Activated CD4-positive, alpha-beta T cell treated with anti-CD3 and anti-CD28 coated beads, Interleukin-2, amount 50 U/mL, for 1 hour (primary cell): ENCODE measurements at places on chromosomes 16 and 17.

DNA sequence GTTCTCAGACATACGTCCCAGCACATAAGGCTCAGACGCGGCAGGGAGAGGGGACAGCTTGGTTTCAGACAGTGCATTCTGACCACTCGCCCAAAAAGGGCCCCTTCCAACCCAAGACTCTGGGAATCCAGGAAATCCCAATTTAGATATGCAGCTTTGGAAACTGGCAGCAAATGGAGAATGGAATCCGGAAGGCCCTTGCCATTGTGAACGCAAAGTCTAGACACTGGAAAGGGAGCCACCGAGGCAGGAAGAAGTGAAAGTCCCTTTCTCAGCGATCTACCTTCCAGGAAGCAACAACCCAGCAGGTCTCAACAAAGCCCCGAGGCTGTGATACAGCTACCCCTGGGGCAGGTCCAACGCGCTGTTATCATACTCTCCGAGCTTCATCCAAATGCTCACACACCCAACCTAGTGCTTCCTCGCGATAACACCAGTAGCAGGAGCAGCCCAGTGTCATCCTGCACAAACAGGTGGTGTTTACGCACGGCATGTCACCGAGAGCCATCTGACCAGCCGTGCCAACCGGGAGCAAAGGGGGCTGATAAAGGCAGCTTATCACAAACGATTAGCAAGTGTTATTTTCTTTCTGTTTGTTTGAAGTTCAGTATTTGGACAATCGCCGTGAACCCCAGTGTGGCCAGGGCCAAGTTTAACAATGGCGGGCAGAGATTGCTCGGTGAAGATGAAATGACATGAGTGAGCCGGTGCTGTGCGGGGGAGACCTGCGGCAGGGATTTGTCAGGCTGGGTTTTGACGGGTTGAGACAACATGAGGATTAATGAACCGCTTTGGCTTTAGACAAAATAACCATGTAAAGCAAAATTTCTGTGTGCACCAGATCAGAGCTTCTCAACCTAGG is 240.6 kb downstream of the FOXL1 start:
- no peak for DNase-seq

DNA sequence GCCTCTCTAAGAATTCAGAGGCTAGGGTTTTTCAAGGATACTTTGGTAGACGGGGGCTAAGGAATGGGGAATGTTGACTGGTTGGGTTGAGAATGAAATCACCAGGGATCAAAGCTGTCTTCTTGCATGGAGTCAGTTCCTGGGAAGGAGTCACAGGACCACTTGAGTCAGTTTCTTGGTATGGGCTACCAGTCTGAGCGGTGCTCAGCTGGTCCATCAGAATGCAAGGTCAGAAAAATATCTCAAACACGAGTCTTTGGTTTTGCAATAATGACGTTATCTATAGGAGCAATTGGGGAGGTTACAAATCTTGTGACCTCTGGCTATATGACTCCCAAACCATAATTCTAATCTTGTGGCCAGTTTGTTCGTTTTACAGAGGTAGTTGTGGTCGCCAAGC is 18.4 kb downstream of the CHD9NB start:
- no peak for DNase-seq

DNA sequence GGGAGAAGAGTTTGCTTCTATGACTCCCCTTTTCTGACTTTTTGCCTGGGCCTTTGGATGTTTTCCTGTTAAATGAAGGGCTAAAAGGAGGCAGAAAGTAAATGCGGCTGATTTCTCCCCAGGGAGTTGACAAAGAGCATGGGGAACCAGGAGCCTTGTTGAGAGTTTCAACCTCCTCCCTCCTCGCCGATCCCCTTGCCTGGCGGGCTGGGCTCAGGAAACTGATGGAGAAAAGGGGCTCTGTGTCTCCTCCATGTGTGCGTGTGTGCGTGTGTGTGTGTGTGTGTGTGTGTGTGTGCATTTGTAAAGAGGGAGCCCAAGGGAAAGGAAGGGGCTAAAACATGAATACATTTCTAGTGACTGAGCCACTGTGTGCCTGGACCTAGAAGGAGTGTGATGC is 94.5 kb downstream of the ZDHHC7 start:
- DNase-seq, result no peak

- DNase-seq, result no peak
Measured at GRCh38 chr16:69727916-69728270, 1.5 kb upstream of the NQO1 start.

GRCh38 chr17:61542027-61542426 is 49.0 kb downstream of the NACA2 start:
- no peak for DNase-seq

DNA sequence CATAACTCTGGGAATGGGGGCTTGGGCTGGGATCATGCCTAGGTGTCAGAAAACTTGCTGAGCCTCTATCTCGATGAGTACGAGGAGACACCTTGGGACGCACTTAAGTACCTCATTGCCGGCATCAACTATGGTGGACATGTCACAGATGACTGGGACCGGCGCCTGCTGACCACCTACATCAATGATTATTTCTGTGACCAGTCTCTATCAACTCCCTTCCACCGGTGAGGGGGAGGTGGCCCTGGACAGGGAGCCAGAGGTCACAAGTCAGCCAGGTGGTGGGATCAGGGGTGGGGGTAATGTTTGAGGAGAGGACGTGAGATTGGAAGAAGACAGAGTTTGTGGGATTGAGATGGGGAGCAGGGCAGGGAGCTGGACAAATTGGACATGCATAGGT is 3.4 kb upstream of the KDM6B start:
- no peak for DNase-seq

DNA sequence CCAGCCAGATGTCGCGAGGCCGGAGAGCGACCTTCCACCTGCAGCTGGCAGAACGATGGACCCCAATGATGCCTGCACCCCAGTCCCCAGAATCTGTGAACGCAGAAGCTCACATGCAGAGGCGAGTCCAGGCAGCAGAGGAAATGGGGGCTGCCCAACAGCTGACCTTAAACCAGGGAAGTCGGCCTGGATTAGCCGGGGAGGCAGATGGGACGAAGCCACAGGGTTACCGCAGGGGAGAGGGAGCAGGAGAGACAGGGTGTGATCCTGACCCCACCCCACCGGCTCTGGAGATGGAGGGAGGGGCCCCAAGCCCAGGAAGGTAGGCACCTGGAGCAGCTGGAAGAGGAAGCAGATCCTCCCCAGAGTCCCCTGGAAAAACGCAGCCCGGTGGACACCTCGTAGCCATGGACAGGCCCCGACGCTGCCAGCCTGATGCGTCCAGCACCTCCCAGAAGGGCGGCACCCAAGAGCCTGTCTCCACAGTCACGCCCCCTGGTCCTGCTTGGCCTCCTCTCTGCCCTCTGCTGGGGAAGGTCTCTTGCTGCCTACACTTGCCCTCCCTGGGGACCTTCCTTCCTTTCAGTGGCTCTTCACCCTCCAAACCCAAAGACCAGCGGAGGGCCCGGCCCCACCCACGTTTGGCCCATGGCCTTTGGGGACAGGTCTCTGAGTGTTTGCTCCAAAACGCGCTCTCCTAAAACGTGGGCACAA is 37.3 kb downstream of the PIEZO1 start:
- DNase-seq, result peak; percentile 41

DNA sequence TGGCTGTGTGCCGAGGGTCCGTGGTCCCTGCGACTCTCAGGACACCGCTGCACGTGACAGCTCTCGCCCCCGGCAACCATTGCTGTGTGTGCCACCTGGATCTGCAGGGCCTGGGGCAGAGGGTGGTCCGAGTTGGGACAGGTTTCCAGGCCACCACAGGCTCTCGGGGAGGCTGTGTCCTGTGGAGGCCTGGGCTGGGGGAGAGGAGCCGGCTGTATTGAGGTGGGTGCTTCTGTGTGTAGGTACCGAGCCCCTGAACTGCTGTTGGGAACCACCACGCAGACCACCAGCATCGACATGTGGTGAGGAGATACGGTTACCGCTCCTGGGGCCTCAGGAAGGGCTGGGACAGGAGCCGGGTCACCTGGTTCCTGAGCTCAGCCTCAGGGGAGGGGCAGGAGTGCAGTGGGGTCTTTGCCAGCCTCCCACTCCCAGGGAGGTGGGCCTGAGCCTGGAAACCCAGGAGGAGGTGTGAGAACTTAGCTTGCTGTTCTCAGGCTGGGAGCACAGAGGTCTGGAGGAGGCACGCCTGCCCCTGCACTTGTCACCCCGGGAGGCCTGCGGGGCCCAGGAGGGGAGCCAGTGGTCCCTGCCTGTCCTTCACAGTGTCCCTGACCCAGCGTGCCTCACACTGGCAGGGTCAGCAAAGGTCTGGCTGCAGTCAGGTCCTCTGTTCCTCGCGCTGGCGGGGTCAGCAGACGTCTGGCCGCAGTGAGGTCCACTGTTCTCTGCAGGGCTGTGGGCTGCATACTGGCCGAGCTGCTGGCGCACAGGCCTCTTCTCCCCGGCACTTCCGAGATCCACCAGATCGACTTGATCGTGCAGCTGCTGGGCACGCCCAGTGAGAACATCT is 7.3 kb downstream of the SPATA2L start:
- DNase-seq, result no peak

DNA sequence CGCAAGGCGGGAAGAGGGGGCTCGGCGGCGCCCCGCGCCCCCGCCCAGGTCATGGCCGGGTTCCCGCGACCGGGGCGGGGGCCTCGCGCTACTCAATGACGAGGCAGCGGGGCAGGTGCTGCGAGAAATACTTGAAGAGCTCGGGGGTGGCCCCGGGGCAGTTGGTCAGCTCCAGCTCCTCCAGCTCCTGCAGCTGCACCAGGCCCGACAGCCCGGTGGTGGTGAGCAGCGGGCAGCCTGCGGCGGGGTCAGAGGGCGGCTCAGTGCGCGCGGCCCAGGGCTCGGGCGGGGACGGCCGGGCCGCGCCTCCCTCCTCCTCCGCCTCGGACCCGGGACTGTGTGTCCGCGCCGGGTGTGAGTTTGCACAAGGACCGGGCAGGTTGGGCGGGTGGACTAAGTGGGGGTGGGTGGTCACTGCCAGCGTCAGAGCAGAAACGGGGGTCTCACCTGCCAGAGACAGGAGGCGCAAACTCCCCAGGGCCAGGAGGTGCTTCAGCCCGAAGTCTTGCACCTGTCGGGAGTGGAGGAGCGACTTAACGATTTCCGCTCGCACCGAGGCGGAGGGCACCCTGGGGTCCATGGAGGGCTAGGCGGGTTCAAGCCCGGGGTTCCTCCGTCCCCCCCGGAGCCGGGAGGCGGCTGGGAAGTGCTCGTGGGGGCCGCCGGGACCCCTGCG is 4.1 kb upstream of the WDR24 start:
- DNase-seq, result no peak

GRCh38 chr16:695355-696089 is 5.3 kb upstream of the WDR24 start:
- DNase-seq, result peak; percentile 65

- DNase-seq, result no peak
Measured at GRCh38 chr17:58520843-58521430, 6.5 kb upstream of the MTMR4 start.

GRCh38 chr16:71943887-71944286 is 48.6 kb downstream of the IST1 start:
- DNase-seq, result no peak

GRCh38 chr16:85042606-85043005 is 15.0 kb downstream of the KIAA0513 start:
- DNase-seq, result no peak

- DNase-seq, result no peak
Measured at GRCh38 chr17:13484020-13484419, 117.7 kb downstream of the HS3ST3A1 start.

DNA sequence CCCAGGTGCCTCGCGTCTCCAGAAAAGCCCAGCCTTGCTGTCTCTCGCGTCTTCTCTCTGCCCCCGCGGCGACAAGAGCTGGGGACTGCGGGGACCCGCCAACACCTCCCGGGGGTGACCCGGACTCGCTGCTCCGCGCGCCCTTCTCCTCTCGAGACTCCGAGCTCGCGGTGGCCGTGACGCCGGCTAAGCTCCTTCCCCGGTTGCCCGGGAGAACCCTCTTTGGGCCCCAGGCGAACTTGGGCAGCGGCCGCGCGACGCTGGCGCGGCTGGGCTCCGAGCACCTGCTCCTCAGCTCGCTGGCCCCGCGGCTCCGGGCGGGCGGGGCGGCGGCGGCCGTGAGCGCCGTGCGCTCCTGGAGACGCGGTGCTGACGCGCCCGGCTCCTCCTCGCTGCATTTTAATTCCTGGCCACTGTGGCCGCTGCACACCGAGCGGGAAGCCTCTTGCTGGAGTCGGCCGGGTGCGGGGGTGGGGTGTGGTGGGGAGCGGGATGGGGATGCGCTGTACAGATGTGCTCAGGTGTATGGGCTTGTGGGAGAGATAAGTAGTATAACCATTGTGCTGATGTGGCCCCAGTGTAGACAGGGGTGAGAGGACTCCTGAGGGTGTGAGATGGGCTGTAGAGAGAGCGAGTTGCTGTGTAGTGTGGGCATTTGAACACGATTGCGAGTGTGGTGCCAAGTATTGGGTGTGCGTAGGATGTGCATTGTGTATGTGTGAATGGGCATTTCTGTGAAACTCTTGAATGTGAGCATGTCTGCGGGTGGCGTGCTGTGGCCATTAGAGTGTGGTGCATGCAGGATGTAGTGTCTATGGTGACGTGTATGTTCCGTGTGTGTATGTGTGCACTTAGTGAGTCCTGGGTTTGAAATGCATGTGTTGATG is at the start of gene ASIC2:
Gene ASIC2, minus strand, starts transcription at position 315 of the 887 bp plus-strand sequence.
- no peak for DNase-seq

DNA sequence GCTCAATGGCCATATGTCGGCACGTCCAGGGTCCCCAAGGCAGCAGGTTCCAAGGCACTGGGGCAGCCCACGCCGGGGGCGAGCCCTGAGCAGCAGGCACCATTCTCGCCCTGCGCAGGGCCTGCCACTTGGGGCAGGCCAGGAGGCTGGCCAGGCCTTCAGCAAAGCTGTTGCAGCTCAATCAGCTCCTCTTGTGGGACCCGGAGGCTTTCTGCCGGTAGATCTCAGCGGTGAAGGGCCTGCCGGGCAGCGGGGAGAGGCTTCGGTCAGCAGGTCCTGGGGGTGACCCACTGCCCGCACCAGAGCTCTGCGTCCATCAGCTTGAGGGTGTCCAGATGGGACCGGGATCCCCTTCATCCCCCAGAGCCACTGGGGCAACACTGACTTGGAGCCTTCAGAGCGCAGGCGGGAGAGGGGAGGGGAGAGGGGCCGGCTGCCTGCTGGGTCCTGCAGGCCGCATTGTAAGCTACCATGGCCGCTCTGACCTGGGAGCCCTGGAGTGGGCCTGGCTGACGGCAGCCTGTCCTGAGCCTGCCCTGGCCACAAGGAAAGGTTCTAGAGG is 9.5 kb upstream of the RASD1 start:
- DNase-seq, result no peak

GRCh38 chr17:9144502-9145249 is 123.4 kb downstream of the NTN1 start:
- no peak for DNase-seq

DNA sequence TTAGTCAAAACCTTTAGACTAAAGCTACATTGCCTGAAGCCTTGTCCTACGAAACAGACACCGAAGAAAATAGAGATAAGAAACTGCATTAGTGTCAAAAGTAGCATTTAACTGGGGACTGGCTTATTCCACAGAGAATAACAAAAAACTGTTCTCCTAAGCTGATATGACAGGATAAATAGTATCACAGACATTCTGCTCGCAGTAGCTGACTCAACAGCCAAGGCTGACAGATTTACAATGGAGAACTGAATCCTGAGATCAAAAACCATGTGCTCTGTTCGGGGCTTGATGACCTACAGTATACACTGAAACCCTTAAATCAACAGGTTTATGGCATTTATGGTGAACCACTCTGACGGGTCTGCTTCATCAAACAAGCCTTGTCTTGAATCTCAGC is 25.5 kb downstream of the ADAMTS18 start:
- DNase-seq, result no peak

GRCh38 chr17:64073771-64074703 is 53.6 kb upstream of the ICAM2 start:
- DNase-seq, result no peak

- no peak for DNase-seq
Measured at GRCh38 chr17:53217311-53217710, 605.4 kb upstream of the KIF2B start.

GRCh38 chr17:72556944-72557826 is 436.4 kb downstream of the SOX9 start:
- peak; percentile 57 for DNase-seq
